ENCODE measurements at places on chromosomes 1 and 21.

DNA sequence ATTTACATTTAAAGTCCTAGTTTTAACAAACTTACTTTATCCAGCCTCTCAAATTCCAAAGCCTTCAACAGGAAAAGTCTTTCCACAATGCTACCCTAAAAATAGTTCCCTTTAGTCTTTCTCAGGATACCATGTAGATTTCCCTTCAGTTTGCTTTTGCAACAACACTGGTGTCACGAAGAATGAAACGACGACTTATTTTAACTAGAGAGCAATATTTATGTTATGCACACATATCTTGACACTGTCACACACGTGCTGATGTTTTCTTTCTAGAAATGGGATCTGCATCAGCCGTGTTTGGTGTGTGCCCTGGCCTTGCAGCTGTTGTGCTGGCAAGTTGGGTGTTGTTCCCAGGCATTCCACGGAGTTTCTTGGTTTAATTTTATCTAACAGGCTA, 75.5 kb downstream of the SIPA1L2 start:
- DNase-seq: no peak

DNA sequence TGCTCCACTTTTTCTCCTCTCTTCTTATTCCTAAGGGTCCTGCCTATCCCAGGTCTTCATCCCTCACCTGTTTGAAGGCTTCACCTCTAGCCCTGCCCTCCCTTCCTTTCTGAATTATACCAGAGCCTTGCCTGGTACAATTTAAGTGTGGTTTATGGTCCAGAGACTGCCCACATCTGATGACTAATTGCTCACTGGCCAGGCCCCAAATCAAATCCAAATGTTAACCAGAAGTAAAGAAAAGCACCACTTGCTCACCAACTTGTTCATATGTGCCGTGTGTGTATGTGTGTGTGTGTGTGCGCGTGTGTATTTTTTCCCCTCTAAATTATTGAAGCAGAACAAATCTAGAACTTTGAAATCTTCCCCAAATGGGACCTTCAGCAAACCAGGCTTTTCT, 26.4 kb downstream of the MYOM3 start:
- DNase-seq: no peak

DNA sequence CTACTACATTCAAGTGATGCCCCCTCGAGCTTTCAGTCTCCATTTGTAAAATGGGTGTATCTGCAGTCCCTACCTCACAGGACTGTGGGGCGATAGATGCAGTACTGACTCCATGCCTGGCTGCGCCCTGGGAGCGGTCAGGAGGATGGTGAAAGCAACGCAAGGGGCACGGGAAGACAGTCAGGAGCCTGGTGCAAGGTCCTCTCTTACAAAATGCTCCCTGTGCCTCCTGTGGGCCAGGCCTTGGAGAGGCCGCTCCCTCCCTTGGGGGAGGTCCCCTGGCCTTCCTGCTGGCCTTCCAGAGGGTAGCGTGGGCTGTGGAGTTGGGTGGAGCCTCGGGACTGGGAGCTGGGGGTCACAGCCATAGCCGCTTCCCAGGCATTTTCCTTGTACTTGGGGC, 21.6 kb downstream of the FAM151A start:
- no peak for DNase-seq

DNA sequence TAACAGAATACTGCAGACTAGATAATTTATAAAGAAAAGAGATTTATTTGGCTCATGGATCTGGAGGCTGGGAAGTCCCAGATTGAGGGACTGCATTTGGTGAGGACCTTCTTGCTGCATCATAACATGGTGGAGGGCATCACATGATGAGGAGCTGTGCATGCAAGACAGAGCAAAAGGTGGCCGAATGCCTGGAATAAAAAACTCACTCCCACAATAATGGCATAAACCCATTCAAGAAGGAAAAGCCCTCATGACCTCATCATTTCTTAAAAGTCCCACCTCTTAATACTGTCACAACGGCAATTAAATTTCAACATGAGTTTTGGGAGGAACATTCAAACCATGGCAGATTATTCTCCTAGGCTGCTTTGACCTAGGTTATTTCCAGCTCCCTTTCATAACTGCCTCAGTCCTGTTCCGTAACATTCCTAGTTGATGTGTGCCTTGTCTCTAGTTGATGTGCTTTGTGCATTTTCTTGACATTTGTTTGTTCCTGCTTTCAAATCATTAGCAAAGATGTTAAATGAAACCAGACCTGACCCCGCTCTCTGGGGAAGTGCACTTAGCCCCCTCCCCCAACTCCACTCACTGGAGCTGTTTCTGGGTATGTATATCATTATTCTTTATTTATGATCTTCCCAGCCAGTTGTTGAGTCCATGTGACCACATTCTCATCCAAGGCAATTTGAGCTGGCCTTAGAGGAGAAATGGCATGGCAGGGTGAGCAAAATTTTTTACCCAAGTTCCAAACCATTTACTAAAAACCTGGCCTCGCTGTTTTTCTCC, 148.5 kb downstream of the GDAP2 start:
- no peak for DNase-seq

DNA sequence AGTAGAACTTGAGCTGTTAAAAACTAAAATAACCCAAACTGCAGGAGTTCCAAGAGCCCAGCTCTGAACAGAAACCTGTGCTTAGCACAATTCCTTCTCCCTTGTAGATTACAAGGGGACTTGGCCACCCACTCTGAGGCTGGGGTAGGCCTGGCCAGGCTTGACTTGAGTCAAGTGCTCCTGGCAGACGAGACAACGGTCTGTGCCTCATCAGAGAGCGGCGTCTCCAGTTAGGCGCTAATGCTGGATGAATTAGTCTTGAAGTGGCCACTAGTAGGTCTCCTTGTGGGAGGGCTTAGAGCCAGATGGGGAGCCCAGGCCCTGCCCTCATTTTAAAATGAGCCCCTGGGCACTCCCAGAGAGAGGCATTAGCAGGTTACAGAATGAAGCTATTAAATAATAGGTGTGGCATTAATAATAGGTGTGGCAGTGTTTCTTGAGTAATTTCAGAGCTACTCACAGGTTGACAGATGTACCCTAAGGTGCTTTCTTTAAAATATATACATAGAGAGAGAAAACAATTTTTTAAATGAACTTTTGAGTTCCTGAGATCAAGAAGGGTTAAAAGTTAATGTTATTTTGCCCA, 1.1 kb downstream of the EEIG2 start:
- no peak for DNase-seq

DNA sequence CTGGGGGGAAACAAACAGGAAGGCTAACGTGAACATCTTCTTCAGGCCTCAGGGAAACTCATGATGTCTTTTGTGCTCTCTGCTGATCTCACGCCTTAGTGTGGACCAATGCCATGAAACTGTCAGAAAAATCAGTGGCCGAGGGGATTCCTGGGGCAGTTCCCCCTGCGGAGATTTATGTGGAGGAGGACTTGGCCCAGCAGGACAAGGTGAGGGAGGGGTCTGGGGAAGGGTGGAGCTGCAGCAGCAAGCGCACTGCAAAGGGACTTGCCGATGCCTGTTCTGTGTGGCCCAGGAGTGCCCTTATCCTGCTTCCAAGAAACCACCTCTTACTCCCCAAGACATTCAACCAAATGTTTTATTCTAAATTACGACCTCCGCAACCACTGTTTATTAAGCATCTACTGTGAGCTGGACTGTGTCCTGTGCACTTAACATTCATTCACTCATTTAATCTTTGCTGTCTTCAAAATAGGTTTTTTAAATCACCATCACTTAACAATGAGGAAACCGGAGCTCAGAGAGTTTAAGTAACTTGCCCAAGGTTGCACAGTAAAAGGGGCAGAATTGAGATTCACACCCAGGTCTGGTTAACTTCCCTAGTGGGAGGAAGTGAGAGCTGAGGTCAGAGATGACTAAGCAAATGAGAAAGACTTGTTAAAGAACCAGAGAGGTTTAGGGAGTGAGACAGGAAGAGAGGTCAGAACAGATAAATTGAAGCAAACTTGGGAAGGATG, 49.7 kb downstream of the FHAD1 start:
- no peak for DNase-seq

- no peak for DNase-seq
Observed at GRCh38 chr21:45410865-45411809, 6.2 kb downstream of the COL18A1 start.

- no peak for DNase-seq
Observed at GRCh38 chr1:55448261-55448660, 233.1 kb upstream of the USP24 start.

DNA sequence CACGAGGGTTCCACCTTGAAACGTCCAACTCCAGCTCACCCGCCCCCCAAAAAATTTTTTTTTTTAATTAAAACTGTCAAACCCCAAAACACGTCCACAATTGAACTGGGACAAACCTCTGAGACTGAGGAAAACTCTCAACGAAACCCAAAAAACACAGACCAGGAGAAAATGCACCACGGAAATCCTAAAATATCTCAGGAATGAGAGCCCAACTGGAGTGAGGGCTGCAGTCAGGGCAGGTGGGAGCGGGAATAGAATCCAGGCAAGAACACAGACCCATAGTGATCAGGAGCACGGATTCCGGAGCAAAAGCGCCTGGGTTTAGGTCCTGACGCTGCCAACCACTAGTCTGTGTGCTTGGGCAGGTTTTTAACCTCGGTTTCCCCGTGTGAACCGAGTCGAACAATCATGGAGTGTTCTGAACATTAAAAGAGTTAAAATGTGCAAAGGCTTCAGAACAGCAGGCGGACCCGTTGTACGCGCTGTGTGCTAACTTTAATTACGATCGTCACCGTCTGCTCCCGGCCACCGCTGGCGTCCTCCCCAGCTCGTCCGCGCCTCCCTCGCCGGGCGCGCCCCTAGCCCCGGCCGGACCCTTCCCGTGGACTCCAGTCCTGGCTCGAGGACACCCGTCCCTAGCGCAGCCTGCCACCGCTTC, 624 bp downstream of the ARHGAP29 start:
- no peak for DNase-seq

- no peak for DNase-seq
Observed at GRCh38 chr1:92784021-92784638, 778 bp downstream of the EVI5 start.

DNA sequence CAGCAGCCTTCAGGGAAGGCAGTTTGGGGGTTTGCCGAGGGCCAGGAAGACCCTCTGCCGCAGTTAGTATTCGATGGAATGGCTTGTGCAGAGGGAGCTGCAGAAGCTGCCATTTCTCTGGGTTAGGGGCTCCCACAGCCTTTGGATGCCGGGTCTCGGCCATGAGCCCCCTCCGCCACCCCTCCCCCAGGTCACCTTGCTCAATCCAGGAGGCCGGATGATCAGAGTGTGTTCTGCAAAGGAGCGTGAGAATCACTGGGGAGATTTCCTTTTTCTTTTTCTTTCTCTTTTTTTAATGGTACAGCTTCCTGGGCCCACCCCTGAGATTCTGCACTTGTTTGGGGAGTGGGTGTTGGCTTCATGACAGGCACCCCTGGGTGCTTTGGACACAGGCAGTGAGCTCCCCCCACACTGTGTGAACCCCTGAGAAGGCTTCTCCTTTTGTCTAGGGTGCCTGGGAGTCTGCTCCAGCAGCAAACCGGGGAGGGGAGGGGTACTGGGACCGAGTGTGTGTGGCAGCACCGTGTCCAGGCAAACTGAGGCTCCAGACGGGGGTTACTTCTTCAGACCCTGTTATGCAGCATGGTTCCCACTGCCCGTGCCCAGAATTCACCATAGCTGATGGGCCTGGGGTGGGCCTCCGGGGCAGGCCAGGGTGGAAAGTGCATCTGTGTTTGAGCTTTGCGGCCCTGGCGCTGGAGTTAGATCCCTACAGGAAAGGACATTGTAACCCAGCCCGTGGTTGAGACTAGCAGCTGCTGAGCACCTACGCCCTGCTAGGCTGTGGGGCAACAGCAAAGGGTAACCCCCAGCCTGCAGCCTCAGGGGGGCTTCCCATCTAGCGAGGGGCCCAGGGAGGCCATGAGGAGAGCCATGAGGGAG, 18.5 kb downstream of the TNFRSF1B start:
- DNase-seq: no peak

DNA sequence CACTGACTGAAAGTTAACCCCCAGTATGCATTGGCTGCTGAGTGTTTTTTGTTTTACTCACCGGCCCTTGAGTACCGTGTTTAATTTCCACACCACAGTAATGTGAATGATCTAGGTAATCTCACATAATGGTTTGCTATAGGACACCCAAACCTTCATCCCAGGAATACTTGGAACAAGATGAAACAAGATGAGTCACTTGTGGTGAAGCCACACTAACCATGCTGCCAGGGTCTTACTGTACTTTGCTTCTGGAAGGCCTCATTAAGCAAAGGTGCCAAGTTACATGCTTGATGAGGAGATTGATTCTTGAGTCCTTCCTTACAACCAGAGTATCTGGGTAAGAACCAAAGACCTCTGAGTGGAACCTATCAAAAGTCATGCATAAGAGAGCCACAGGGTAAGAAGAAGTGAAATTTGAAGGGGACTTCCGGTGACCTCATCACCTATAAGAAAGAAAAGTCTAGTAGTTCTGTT, 163.3 kb downstream of the NRIP1 start:
- no peak for DNase-seq

GRCh38 chr1:94599095-94599813, 57.7 kb upstream of the F3 start:
- no peak for DNase-seq

- DNase-seq: no peak
Observed at GRCh38 chr1:18539171-18539570, 58.4 kb downstream of the KLHDC7A start.

GRCh38 chr1:28118640-28119307, 30.4 kb upstream of the EYA3 start:
- no peak for DNase-seq

GRCh38 chr1:243490748-243491686, 235.2 kb downstream of the SDCCAG8 start:
- DNase-seq: no peak

DNA sequence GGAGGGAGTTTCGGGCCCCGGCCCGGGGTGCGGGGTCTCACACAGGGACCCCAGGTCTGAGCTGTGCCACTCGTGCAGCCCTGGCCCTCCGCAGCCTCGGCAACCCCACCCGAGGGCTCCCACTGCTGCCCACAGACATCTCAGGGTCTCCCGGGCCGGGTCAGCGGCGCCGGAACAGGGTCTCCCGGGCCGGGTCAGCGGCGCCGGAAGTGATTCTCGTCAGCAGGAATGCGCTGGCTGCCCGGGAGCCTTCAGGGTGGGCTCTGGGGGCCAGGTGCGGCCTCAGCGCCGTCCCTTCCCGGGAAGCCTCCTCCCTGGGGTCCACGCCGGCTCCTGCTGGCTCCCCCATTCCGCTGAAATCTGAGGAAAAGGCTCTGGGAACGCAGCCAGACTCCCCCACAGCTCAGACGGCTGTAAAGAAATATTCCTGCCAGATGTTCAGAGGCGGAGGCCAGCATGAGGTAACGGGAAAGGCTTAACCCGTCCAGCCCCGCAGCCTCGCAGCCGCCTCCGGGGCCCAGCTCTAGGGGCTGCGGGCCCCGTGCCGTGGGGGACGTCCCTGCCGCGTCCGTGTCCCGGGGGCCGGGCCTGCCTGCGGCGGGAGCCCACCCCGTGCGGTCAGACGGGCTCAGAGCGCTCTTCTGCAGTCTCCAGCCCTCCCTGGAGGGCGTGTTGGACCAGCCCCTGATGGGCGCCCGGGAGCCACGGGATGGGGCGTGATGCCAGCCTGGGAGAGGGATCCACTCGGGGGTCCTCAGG, 8.7 kb upstream of the COL6A1 start:
- no peak for DNase-seq

DNA sequence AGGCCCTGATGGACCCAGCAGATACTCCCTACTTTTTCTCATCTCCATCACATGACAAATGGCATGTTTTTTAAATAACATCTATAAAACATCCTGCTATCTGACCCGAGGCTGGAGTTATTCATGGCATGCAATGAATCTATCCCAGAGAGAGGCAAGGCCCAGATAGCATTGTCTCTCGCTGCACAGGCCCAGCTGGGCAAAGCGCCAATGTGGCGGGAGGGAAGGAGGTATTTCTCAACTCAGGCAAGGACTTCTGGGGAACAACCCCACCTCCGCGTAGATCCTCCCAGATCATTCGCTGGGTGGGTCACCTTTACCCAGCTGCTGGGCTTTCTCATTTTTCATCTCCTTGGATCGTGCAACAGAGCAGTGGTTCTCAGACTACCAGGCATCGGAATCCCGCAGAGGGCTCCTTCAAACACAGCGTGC, 59.8 kb downstream of the ERG start:
- DNase-seq: no peak

Data from stimulated activated CD4-positive, alpha-beta T cell treated with anti-CD3 and anti-CD28 coated beads, TNF-alpha, amount 100 ng/mL, for 1 hour (primary cell).